ENCODE measurements at places on chromosomes 12 and 14.

DNA sequence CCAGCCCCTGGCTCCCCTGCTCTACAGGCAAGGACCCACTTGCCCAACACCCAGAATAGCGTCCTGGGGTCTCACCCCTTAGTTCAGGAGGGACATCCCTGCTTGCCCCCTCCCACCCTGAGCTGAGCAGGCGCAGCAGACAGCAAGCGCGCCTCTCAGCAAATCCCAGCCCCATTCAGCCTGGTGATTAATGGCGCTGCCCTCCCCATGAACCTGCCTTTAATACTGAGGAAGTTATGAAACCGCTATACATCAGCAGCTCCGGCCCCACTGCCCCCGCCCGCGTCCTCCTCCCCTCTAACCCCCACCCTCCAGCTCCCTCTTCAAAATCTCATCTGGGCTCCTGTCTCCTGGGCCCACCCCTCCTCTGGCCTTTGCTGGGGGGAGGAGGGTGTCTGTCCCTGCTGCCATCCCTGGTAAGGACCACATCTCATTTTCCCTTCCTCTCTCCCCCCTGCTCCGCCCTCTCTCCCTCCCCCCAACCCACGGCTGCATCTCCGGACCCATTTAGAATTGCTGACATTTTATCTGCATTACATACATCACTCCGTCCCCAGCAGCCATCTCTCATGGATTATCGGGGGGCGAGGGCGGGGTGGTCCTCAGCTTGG, 7.1 kb upstream of the SMUG1 start:
- no peak overlapping the region for H3K4me3 ChIP-seq
- H3K27me3 ChIP-seq = peaks cover 97% of the 10 kb centered on the region
- H3K4me1 ChIP-seq = peaks cover 3% of the 10 kb centered on the region

DNA sequence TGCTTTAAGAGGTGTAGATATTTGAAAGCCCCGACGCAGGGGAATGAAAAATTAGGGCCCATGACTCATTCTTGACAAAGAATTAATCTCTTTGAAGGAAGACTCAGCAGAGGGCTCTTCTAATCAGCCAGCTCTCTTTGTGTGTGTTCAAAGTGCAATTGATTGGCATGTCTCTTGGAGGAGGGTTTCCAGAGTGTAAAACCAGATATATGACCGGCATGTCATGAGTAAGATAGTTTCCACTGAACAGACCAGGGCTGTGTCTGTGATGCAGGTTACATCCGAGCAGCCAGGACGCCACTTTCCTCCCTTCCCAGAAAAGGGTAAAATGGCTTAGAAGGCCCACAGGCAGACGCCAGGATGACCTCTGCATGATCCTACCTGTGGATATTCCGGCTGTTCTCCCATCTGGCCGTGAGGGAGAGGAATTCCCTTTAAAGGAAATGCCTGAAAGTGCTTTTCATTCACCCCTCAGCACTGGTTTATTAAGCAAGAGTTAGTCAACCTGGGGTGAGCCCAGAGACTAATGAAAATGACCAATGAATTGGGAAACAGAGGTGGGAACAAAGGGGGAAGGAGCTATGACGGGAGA, 7.2 kb upstream of the KRT75 start:
- no peak for DNase-seq
- H3K4me3 ChIP-seq = no peak overlapping the region
- no peaks in the 10 kb centered on the region for H3K36me3 ChIP-seq
- no peaks in the 10 kb centered on the region for H3K27me3 ChIP-seq
- H3K27ac ChIP-seq = no peak overlapping the region

DNA sequence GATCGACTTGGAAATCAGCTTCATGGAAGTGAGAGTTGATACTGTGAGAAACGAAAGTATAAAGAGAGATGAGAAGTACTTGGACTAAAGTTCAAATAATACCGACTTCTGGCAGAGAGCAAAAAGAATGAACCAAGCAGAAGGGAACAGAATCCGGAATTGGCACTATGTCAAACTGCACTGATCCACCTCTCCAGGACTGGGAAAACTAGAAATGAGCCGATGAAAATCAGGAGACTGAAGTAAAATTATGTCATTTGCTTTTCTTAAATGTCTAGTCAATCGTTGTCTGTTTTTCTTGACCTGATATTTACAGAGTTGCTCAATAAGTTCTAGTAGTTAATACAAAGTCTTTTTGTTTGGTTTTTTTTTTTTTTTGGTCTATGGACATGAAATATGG, 163.0 kb upstream of the FOXG1 start:
- H3K4me1 ChIP-seq = no peaks in the 10 kb centered on the region
- no peak overlapping the region for H3K4me3 ChIP-seq
- H3K27me3 ChIP-seq = no peaks in the 10 kb centered on the region
- no peak overlapping the region for H3K27ac ChIP-seq

GRCh38 chr14:50311337-50311971, 575 bp downstream of the L2HGDH start:
- peaks cover 20% of the 10 kb centered on the region for H3K4me1 ChIP-seq
- peak overlapping the region; percentile 90 for H3K4me3 ChIP-seq
- no peak for DNase-seq
- H3K27ac ChIP-seq = peak overlapping the region; percentile 98
- no peaks in the 10 kb centered on the region for H3K27me3 ChIP-seq

DNA sequence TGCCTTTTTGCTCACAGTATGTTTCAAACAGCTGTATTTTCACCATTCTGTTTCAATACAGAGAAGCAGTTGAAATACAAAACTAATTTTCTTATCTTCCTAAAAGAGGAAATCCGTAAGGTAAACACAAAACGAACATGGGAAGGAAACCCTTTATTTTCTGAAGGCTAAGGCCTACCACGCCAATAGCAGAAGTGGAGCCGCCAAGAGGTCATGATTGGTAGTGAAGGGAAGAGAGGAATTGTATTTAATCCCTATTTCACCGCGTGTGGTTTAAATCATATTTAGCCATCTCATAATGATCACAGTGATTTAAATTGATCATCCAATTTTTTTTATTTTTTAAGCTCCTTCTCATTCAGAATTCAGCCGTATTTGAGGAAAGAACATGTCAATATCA, 398.2 kb downstream of the PRKD1 start:
- H3K27me3 ChIP-seq = no peaks in the 10 kb centered on the region
- H3K27ac ChIP-seq = no peak overlapping the region
- no peak for DNase-seq
- no peak overlapping the region for H3K4me3 ChIP-seq

GRCh38 chr14:54177641-54178621, 218.9 kb upstream of the CDKN3 start:
- H3K27ac ChIP-seq = no peak overlapping the region
- no peaks in the 10 kb centered on the region for H3K27me3 ChIP-seq
- H3K36me3 ChIP-seq = no peaks in the 10 kb centered on the region
- no peak overlapping the region for H3K4me3 ChIP-seq
- no peak for DNase-seq

DNA sequence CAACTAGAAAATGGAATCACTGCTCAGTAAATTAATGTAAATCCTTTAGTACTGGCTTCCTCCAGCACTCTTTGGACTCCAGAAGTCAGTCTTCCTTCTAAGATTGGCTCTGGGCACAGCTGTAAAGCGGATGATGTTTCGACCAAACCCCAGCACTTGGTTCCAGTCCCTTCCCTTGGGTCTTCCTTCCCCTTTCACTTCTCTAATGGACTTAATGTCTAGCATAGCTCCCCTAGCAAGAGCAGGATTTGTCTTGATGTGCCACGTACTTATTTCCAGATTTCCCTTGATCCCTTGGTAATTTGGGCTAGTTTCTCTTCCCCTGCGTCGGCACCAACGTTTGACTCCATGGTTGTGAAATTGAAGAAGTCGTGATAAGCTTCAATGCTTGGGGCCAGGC, 28.3 kb downstream of the C12orf75 start:
- H3K27me3 ChIP-seq = no peaks in the 10 kb centered on the region
- H3K4me3 ChIP-seq = no peak overlapping the region
- H3K27ac ChIP-seq = no peak overlapping the region
- no peak for DNase-seq
- no peaks in the 10 kb centered on the region for H3K36me3 ChIP-seq

GRCh38 chr12:75460204-75460603, 20.4 kb upstream of the GLIPR1 start:
- H3K4me1 ChIP-seq = no peaks in the 10 kb centered on the region
- DNase-seq = no peak
- no peaks in the 10 kb centered on the region for H3K36me3 ChIP-seq
- H3K27ac ChIP-seq = no peak overlapping the region
- H3K4me3 ChIP-seq = no peak overlapping the region

- H3K27me3 ChIP-seq = no peaks in the 10 kb centered on the region
- no peaks in the 10 kb centered on the region for H3K36me3 ChIP-seq
- H3K4me3 ChIP-seq = no peak overlapping the region
- peaks cover 4% of the 10 kb centered on the region for H3K4me1 ChIP-seq
- DNase-seq = no peak
- H3K27ac ChIP-seq = no peak overlapping the region
Observed at GRCh38 chr12:116314477-116314876, 37.0 kb upstream of the MED13L start.

GRCh38 chr12:109286252-109286651, 22.8 kb downstream of the FOXN4 start:
- H3K4me3 ChIP-seq = no peak overlapping the region
- H3K4me1 ChIP-seq = peaks cover 4% of the 10 kb centered on the region
- no peak for DNase-seq
- no peaks in the 10 kb centered on the region for H3K27me3 ChIP-seq
- no peaks in the 10 kb centered on the region for H3K36me3 ChIP-seq

GRCh38 chr14:63371033-63371432, 52.3 kb upstream of the GPHB5 start:
- DNase-seq = no peak
- no peak overlapping the region for H3K4me3 ChIP-seq
- no peaks in the 10 kb centered on the region for H3K27me3 ChIP-seq
- H3K36me3 ChIP-seq = no peaks in the 10 kb centered on the region
- H3K27ac ChIP-seq = no peak overlapping the region

DNA sequence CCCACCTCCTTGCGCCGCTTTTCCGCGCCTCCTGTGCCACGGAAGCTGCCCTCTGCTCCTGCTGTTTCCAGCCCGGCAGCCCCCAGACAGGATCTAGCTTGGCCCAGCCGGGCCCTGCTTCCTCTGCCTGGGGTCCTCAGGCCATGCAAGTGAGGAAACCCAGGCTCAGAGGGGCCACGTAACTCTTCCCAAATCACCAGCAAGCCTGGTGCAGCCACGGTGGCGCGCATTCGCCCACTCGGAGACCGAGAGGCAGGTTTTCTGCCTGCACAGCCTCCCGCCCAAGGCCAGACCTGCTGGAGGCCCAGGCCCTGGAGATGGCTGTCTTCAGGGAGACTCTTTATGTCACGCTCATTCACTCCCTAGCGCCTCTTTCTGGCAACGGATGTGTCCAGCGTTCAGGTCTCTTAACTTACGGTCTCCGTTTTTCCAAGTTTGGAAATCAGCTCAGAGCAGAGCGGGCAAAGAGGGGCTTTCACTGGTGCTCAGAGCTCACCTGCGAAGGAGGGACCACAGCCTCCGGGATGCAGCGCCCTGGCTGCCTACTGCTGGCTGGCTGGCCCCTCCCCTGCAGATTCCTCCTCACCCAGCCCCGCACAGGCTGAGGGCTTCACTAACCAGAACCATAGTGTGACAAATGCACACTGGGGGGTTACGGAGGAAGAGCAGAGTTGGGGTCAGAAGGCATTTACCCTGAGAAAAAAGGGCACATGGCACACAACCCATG, 20.6 kb upstream of the CEP170B start:
- DNase-seq = no peak
- H3K4me3 ChIP-seq = peak overlapping the region; percentile 15
- H3K4me1 ChIP-seq = peaks cover 16% of the 10 kb centered on the region
- peaks cover 86% of the 10 kb centered on the region for H3K27me3 ChIP-seq
- no peaks in the 10 kb centered on the region for H3K36me3 ChIP-seq

- no peaks in the 10 kb centered on the region for H3K27me3 ChIP-seq
- no peak overlapping the region for H3K27ac ChIP-seq
- H3K4me1 ChIP-seq = no peaks in the 10 kb centered on the region
- H3K36me3 ChIP-seq = no peaks in the 10 kb centered on the region
Observed at GRCh38 chr12:9163392-9163791, 44.8 kb downstream of the PZP start.

DNA sequence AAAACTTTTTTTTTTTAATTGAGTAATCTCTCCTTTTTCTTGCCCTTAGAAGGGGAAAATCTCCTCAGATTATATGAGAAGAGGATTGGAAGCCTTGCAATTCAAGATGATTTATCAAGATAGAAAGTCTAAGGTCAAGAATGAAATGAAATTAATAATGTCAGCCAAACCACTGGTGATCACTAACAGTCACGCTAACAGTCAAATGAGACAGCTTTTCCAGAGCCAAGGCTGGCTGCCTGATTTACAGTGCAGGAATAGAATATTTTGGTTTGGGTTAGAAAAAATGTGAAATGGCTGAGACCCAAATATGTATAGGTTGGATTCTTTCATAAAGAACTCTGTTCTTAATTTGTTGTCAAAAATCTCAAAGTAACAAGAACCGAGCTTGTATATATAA, 204.3 kb downstream of the PPM1H start:
- peak overlapping the region; percentile 60 for H3K27ac ChIP-seq
- H3K4me3 ChIP-seq = no peak overlapping the region
- H3K36me3 ChIP-seq = no peaks in the 10 kb centered on the region
- H3K4me1 ChIP-seq = peaks cover 6% of the 10 kb centered on the region

- no peaks in the 10 kb centered on the region for H3K36me3 ChIP-seq
- H3K4me1 ChIP-seq = no peaks in the 10 kb centered on the region
- H3K27ac ChIP-seq = no peak overlapping the region
- no peaks in the 10 kb centered on the region for H3K27me3 ChIP-seq
- H3K4me3 ChIP-seq = no peak overlapping the region
Observed at GRCh38 chr12:121175383-121176119, 34.4 kb upstream of the P2RX4 start.

DNA sequence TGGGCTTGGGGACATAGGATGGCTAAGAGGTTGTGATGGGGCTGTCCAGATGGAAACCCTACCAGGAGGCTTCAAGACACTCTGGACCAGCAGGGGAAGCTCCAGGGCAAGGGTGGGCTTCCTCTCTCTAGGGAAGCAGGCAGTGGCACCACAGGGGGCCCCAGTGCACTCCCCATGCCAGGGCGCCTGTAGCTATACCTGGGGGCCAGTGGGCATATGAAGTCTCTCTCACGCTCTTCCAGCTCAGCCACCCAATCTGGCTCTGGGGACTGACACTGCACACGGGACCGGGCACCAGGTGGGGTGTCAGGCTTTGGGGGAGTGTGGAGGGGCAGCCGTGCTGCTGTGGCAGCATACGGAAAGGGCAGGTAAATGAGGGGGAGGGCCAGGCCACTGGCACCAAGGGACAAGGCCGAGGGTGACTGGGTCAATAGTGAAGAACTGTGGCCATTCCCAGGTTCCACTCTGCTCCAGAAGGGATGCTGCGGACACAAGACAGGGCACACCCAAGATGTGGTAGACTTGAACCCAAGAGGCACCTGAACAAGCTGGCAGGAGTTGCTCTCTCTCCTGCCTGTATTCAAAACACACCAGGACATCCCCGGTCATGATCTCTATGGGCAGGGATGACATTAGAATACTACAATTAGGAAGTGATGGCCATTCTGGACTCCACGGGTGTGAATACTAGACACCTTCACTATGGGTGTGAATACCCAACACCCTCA, 27.5 kb downstream of the RFLNA start:
- no peaks in the 10 kb centered on the region for H3K27me3 ChIP-seq
- DNase-seq = no peak
- H3K27ac ChIP-seq = no peak overlapping the region
- peaks cover 5% of the 10 kb centered on the region for H3K4me1 ChIP-seq

DNA sequence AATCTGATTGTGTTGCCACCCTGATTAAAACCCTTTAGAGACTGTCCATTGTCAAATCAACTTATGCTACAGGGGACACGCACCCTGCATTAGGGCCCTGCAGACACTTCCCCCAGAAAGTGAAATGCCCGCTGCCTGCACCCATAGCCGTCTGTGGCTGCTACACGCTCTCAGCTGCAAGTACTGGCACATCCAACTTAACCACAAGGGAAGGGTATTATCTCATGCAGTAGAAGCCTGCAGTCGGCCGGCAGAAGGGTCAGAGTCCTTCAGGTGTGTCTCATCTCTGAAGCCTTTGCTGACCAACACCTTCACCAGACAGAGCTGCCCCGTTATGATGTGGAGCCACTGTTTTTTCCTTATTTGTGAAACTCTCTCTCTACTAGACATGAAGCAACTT, 20.8 kb downstream of the CFAP251 start:
- no peak overlapping the region for H3K27ac ChIP-seq
- H3K27me3 ChIP-seq = no peaks in the 10 kb centered on the region
- no peaks in the 10 kb centered on the region for H3K36me3 ChIP-seq
- peak; percentile 20 for DNase-seq

Measured in transverse colon (tissue), 4 donors.